ENCODE measurements at places on chromosomes 1 and 21.

DNA sequence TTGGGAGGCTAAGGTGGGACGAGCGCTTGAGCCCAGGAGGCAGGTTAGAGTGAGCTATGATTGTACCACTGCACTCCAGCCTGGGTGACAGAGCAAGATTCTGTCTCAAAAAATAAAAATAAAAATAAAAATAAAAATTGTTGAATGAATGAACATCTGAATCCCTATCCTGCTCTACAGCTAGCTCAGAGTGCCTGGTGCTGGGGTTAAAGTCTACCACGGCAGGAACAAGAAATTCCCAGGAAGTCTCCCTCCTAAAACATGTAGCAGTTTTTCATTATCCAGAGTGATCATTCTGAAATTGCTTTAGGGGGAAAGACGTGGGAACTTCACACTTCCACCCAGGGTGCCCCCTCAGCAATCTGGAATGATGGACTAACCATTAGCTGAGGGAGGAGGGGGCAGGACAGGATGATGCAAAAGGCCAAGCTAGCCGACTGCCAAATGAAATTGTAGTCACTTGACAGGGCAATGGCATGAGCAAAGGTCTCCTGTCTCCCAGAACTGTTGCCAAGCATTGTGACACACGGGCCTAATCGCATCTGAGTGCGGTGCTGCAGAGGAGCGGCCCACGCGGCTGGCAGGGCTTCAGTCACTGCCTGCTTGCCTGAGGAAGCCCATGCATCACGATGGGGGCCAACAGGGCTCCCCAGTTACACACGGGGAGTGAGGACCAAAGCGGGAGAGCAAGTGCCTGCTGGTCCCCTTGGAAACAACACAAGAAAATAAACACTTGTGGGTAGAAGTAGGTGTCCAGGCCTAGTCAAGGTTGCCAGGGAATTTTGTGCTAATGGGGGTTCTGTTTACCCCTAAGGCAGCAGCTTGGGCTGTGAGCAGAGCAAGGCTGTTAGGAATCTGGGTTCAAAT lies 85.7 kb downstream of the NENF start:
- peak; percentile 45 for DNase-seq

- no peak for DNase-seq
Measured at GRCh38 chr1:39529901-39530535, 38.6 kb downstream of the BMP8A start.

DNA sequence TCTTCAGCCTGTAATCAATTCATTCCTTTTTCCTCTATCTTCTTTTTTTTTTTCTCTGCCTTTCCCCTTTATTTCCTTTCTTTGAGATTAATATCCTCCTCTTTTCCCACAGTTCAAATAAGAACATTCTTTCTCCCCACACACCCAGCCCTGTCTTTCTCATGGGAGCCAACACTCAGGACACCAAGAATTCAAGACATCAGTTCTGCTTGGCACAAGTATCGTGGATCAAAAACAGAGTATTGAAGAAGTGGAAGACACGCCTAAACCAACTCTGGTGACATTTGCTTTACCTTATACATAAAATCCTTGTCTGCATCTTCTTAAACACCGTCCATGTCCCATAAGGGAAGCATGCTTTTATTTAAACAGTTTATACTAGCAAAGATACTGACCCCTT lies 2.9 kb downstream of the CD1E start:
- no peak for DNase-seq

GRCh38 chr1:162353702-162354101 lies 23.0 kb downstream of the SPATA46 start:
- DNase-seq: no peak

DNA sequence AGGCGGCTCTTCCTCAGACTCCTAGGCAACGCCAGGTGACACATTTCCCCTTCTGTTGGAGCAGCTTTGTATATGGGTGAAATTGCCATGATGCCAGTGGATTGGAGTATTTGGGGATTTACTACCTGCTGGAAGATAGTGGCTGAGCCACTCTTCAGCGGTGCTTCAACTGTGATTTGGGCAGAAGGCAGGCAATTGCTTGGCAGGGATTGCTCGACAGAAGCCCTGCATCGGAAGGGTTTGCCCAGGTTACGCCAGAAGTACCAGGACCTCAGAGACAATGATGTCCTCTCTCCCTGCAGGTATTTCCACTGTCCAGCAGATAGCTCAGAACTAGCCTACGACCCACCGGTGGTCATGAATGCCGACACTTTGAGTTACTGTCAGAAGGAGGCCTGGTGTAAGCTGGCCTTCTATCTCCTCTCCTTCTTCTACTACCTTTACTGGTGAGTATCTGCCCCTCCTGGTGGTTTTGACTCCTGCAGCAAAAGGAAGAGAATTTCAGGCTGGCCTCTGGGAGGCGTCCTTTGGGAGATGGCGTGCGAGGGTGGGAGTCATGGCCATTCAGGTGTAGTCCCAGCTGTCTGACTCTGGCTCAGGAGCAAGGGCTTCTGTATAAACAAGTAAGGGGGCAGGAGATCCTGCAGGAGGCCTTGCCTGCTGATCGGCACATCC lies 118.3 kb downstream of the CNIH3 start:
- no peak for DNase-seq

DNA sequence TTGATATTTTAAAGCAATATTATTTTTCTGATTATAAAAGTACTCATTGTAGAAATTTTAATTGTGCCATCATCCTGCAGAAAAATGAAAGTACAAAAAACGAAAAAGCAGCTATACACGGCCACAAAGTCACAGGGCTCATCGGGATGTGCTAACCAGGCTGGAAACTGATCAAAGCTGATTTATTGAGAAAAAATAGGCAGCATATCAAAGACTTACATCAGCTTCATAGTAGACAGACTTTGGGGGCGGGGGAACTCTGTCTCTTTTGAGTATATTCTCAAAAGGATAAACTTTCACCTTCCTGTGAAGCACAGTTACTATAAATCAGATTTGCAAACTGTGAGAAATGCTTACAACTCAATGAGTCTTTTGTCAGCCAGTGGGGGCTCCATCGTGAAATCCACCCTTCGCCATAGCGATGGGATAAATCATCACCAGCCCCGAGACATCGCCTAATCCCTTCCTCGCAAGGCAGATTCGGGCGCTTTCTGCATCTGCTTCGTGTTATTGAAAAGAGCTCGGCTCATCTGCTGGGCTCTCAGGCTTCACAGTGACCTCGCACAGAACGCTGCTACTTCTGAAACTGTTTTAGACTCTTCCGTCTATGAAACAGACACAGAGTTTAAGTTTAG lies 69.2 kb upstream of the ERG start:
- DNase-seq: no peak

- DNase-seq: no peak
Measured at GRCh38 chr1:151146072-151146411, 389 bp downstream of the SEMA6C start.

- DNase-seq: no peak
Measured at GRCh38 chr1:212607206-212607912, 1.2 kb upstream of the ATF3 start.

- DNase-seq: no peak
Measured at GRCh38 chr1:67458663-67459062, 28.5 kb upstream of the SERBP1 start.

GRCh38 chr1:203271018-203271743 lies 34.1 kb upstream of the BTG2 start:
- DNase-seq: peak; percentile 64

GRCh38 chr1:71548398-71548890 lies 467.6 kb upstream of the ZRANB2 start:
- DNase-seq: no peak

DNA sequence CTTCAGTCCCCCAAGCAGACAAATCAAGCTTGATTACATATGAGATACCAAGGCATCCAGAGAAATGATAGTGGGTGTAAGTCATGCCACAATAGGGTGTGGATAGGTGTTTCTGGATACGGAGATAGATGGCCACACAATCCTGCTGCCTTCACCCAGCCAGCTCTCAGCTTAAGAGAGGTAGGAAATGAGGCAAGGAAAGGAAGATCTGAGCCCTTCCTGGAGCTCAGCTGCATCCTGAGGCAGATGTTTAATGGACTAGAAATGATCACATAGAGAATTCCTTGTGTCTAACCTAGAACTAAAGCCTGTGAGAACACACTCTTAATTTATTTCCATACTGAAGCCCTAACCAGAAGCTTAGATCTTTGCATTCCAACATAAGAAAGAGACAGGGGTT lies 210.3 kb downstream of the ST6GALNAC3 start:
- DNase-seq: no peak

GRCh38 chr1:117925981-117926380 lies 3.4 kb downstream of the GDAP2 start:
- no peak for DNase-seq

GRCh38 chr1:101902199-101902598 lies 94.5 kb downstream of the OLFM3 start:
- no peak for DNase-seq

DNA sequence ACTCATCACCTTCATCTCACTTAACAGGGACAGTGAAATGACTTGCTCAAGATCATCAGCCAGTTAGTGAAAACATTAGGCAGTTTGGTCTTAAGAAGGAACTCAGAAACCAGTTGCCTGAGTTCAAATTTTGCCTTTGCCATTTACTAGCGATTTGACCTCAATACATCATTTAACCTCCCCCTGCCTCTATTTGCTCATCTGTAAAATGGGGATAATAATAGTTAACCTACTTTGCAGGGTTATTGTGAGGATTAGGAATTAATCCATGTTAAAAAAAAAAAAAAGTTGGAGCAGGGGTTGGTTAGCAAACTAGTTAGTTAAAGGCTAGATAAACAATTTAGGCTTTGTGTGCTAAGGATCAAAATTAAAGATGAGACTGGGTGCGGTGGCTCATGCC lies 10.6 kb upstream of the TACSTD2 start:
- no peak for DNase-seq

- no peak for DNase-seq
Measured at GRCh38 chr1:232686346-232686745, 56.4 kb upstream of the SIPA1L2 start.

- peak; percentile 53 for DNase-seq
Measured at GRCh38 chr1:9009438-9010370, 16.5 kb downstream of the SLC2A7 start.

- no peak for DNase-seq
Measured at GRCh38 chr1:66984491-66984890, 59.7 kb downstream of the MIER1 start.

- DNase-seq: no peak
Measured at GRCh38 chr1:234720709-234721441, 110.9 kb upstream of the IRF2BP2 start.

GRCh38 chr1:59138402-59138801 lies 158.5 kb upstream of the FGGY start:
- DNase-seq: no peak

GRCh38 chr1:31943546-31944184 lies 5.5 kb upstream of the PTP4A2 start:
- no peak for DNase-seq

GRCh38 chr1:1141911-1142250 lies 26.0 kb upstream of the C1orf159 start:
- no peak for DNase-seq

GRCh38 chr1:240495601-240496000 lies 116.4 kb downstream of the GREM2 start:
- DNase-seq: no peak

DNA sequence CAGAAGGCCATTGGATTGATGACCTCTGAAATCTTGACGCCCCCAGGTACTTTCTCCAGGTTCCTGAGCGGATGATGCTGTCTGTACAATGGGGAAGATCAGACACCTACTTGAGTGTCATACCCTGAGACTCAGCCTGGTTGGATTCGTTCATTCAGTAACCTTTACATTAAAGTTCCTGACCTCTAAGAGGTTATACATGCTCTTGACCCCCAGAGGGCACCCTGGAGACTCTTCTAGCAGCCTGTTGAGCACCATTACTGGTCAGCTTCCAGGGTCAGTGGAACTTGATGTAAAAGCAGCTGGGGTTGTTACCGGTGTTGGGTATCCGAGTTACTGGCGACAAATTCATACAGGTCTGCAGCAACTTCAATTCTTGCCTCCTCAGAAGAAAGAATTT lies 114.3 kb upstream of the ZNF678 start:
- peak; percentile 34 for DNase-seq

DNA sequence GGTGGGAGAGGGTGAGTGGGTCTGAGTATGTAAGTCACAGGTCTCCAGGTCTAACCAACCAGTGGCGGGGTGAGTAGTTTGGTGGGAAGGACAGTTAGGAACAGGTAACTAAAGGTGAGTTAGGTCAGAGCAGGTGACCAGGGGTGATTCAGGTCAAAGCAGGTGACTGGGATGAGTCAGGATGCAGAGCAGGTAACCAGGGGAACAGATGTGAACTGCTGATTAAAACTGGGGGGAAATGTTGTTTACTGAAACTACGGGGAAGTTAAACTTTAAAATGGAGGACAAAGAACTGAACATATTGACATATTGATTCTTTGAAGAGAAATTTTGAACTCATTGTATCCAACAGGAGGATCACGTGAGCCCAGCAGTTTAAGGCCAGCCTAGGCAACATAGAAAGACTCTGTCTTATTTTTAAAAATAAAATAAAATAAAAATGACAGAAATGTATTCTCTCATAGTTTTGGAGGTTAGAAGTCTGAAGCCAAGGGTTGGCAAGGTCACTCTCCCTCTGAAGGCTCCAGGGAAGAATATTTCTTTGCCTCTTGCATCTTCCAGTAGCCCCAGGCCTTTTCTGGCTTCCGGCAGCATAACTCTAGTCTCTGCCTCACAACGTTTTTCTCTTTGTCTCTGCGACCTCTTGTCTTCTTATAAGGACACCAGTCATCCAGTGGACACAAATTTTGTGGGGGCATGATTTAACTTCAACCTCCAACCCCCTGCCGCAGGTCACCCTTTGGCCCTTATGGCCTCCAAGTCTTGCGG lies 64.3 kb upstream of the TINAGL1 start:
- no peak for DNase-seq

GRCh38 chr1:153490272-153491051 lies 30.0 kb upstream of the S100A7 start:
- DNase-seq: peak; percentile 28

- no peak for DNase-seq
Measured at GRCh38 chr1:185343306-185343705, 26.3 kb upstream of the IVNS1ABP start.

GRCh38 chr1:184223216-184223615 lies 163.6 kb upstream of the C1orf21 start:
- no peak for DNase-seq

GRCh38 chr1:22018583-22019559 lies 17.4 kb downstream of the CELA3A start:
- DNase-seq: peak; percentile 82

- peak; percentile 71 for DNase-seq
Measured at GRCh38 chr1:155322571-155322952, 1.9 kb downstream of the RUSC1 start.

GRCh38 chr1:2087766-2088165 lies 37.6 kb downstream of the PRKCZ start:
- DNase-seq: no peak

GRCh38 chr1:153752072-153752471 lies 23.1 kb upstream of the SLC27A3 start:
- no peak for DNase-seq

DNA sequence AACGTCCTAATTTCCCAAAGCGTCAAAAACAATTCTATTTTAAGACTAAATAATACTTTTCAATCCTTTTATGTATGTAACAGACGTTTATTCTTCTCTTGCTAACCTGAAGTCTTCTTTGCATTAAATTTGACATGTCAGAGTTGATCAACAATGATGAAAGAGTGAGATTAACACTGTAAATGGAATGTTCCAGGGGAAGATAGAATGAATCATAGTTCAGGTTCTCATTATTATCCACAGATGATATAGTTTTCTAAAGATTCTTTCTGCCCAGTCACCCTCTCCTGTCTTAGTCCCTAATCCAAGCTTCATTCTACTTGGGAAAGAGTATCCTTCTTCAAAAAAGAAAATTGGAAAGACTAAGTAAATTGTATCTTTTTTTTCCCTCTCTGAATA lies 38.9 kb downstream of the SDCCAG8 start:
- DNase-seq: no peak

GRCh38 chr1:107277022-107277421 lies 136.2 kb downstream of the NTNG1 start:
- DNase-seq: no peak
